ENCODE measurements at places on chromosomes 4 and X.

- no peak for DNase-seq
These were observed 161.6 kb downstream of the SMIM20 start for GRCh38 chr4:26075583-26075982.

DNA sequence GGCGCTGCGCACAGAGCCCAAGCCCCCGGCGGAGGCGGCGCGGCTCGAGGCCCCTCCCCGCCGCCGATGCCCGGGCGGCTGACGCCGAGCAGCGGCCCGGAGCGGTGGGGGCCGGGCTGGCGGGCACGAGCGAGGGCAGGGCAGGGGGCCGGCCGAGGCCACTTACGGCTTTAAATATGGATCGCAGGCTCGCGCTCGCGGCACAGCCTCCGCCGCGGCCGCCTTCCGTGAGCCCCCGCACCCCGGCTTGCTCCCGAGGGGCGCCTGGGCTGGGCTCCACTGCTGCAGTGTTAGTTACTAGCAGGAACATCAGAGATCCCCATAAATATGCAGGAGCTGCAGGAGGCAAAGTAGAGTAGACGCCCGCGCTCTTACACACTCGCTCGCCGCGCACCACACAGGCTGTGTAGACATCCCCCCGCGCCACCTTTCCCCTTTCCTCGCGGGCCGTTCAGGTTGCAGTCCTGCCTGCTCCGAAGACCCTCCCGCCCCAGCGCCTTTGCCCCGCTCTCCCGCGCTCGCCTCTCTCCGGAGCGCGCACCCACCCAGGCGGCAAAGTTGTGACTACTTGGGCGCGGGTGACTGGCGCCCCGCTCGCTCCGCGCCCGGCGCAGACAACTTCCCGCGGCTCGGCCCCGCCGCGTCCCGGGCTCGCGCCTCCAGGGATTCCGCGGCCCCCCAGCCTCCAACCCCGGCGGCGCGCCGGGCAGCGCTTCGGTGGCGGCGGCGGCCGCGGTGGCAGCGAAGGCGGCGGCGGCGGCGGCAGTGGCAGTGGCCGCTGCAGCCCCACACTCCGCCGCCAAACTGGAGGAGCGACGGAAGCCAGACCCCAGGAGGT lies 152.0 kb upstream of the SLC4A4 start:
- no peak for DNase-seq

DNA sequence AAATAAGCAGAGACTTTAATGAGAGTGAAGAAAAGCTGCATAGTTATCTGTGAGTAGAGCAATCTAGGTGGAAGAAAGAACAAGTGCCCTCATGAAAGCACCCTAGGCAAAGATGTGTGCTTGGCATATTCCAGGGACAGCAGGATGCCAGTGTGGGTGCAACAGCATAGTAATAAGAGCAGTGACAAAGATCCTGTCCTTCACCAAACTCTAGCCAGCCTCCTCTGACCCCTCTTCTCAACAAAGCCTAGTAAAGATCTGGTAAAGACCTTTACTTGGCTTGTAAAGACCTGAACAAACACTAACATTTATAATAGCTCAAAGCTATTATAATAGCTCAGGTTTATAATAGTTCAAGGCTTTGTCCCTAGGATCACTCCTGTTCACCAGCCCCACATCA lies 735.4 kb downstream of the PCDH7 start:
- no peak for DNase-seq

- no peak for DNase-seq
These were observed 25.3 kb downstream of the RNF150 start for GRCh38 chr4:141107927-141108326.

GRCh38 chr4:173735049-173735448 lies 205.0 kb upstream of the HAND2 start:
- no peak for DNase-seq
